ENCODE measurements at places on chromosomes 4 and X.

GRCh38 chr4:24973747-24974601, 56.8 kb downstream of the LGI2 start:
- DNase-seq = no peak

GRCh38 chr4:117455088-117455487, 369.7 kb upstream of the TRAM1L1 start:
- no peak for DNase-seq

GRCh38 chr4:15914291-15914690, 24.2 kb downstream of the FGFBP1 start:
- no peak for DNase-seq

DNA sequence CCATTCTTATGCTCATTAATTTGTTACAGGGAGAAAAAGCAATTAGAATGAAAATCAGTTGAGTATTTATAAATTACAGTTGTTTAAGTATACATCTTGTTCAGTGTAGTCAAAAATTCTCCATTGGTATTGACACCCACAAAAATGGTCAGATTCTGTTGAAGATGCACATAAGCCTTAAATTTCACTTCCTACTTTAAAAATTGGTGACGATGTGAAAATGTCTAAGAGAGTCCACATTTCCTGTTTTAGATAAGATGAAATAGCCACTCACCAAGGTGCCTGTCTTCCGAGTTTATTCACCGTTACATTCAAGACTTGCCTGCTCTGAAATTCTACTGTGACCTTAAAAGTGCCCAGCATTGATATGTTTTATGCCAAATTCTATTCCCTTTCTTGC, 93.6 kb downstream of the GPR143 start:
- DNase-seq = no peak

- no peak for DNase-seq
Measured at GRCh38 chr4:26459756-26460530, 30.3 kb downstream of the CCKAR start.

DNA sequence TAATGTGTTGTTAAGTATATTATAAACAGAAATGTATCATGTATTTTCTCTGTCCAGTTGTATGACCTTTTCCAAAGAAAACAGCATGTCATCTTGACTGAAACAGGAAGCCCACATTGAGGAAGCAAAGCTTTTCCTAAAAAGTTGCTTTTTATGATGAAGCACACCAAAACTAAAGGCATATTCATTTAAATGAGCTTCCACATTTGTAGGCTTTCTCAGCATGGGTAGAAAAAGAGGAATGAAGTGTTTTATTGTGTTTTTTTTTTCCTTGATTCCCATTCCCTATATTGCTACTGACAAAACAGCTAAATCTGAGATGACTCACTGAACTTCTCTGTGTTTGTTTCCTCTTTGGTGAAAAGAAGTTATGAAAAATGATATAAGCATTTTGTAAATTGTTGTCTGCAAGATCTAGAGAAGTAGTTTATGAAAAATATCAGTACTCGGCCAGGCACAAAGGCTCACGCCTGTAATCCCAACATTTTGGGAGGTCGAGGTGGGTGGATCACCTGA, 32.5 kb upstream of the FRAS1 start:
- DNase-seq = no peak

DNA sequence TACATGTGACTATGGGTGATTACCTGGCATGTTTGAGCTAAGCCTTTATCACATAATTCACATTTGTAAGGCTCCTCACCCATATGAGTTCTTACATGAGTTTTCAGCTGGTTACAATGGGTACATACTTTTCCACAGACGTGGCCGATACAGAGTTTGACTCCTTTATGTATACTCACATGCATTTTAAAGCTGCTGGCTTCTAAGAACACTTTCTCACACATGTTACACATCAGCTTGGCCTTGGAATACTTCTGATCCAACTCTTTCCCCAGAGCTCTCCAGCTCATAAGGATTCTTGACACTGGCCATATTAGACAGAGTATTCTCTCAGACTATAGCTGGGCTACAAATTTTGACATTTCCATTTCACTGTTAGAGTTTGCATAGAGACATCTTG, 66.3 kb downstream of the TAB3 start:
- DNase-seq = no peak
